ENCODE measurements at places on chromosomes 13 and 19. TPM values are rescaled to one million over a fixed set of nuclear protein-coding genes. Genes with fewer than 3 reads are reported as not detected.

The YJEFN3 gene
- total RNA-seq: 6.6 TPM

- H3K4me3 ChIP-seq: no peak overlapping the region
- no peaks in the 10 kb centered on the region for H3K36me3 ChIP-seq
- H3K4me1 ChIP-seq: peaks cover 5% of the 10 kb centered on the region
- no peaks in the 10 kb centered on the region for H3K27me3 ChIP-seq
- no peak overlapping the region for H3K27ac ChIP-seq
Observed at GRCh38 chr13:40484101-40484800, 182.2 kb downstream of the FOXO1 start.

The DKKL1 gene
- total RNA-seq: 0.92 TPM

The NDUFB7 gene
- 121 TPM for total RNA-seq

DNA sequence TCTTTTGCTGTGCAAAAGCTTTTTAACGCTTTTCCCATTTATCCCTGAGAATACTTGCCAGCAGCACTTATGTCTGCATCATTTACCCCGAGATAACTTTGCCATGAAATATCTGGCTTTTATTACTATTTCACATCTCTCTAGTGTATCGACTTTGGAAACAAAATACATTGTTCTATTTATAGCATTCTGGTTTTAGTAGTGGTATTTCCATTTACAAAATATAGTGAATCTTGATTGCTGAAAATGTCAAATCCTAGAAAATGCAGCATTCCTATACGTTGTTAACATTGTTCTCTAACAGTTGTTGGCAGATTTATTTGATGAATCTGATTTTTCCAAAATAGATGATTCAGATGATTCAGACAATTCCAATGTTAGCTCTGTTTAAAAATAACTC lies 189.3 kb upstream of the SPRY2 start:
- H3K4me3 ChIP-seq: no peak overlapping the region
- H3K27ac ChIP-seq: no peak overlapping the region
- H3K36me3 ChIP-seq: no peaks in the 10 kb centered on the region
- no peaks in the 10 kb centered on the region for H3K4me1 ChIP-seq

DNA sequence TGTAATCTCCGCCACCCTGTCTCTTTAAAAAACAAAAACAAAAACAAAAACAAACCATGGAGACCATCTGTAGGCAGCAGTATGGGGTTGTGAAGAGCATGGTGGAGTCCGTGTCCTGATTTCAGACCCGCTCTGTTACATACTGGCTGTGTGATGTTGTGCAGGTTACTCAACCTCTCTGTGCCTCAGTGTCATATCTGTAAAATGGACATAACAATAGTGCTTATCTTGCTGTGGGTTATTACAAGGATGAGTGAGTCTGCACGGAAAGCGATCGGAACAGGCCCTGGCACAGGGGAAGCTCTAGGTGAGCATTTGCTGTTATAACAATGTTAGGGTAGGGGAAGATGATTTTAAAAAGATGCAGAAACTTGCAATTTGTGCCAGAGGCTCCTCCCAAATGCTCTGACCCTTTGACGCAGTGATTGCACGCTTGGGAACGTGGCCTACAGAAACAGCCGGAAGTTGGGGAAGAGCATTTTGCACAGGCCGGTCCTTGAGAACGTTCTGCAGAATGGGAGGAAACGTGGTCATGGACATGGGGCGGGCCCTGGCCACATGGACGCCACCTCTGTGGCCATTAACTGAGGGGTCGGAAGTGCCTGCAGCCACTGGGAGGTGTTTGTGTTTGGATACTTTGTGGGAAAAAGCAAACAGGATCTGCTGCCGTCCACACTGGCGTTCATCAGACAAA lies 15.7 kb upstream of the SELENOW start:
- H3K4me1 ChIP-seq: no peaks in the 10 kb centered on the region
- H3K4me3 ChIP-seq: no peak overlapping the region

The SMARCA4 gene
- 85.0 TPM for total RNA-seq

GRCh38 chr19:11105014-11105636 lies 15.9 kb downstream of the LDLR start:
- H3K4me1 ChIP-seq: no peaks in the 10 kb centered on the region
- no peak overlapping the region for H3K4me3 ChIP-seq
- DNase-seq: no peak

GRCh38 chr19:1223018-1223855 lies 14.6 kb downstream of the CBARP start:
- peaks cover 6% of the 10 kb centered on the region for H3K4me1 ChIP-seq
- H3K4me3 ChIP-seq: no peak overlapping the region
- no peaks in the 10 kb centered on the region for H3K27me3 ChIP-seq
- no peak overlapping the region for H3K27ac ChIP-seq
- DNase-seq: no peak
- H3K36me3 ChIP-seq: peaks cover 85% of the 10 kb centered on the region

- H3K27me3 ChIP-seq: peaks cover 36% of the 10 kb centered on the region
- no peak overlapping the region for H3K27ac ChIP-seq
- DNase-seq: no peak
- H3K4me3 ChIP-seq: no peak overlapping the region
Observed at GRCh38 chr13:53200075-53200474, 171.5 kb downstream of the OLFM4 start.

- H3K36me3 ChIP-seq: no peaks in the 10 kb centered on the region
- no peaks in the 10 kb centered on the region for H3K4me1 ChIP-seq
- DNase-seq: no peak
- H3K4me3 ChIP-seq: no peak overlapping the region
Observed at GRCh38 chr13:63026285-63026797, 1610.7 kb upstream of the PCDH20 start.

- H3K4me1 ChIP-seq: peaks cover 52% of the 10 kb centered on the region
- peaks cover 14% of the 10 kb centered on the region for H3K36me3 ChIP-seq
- no peak overlapping the region for H3K4me3 ChIP-seq
Observed at GRCh38 chr13:24220086-24220703, 59.7 kb downstream of the SPATA13 start.

DNA sequence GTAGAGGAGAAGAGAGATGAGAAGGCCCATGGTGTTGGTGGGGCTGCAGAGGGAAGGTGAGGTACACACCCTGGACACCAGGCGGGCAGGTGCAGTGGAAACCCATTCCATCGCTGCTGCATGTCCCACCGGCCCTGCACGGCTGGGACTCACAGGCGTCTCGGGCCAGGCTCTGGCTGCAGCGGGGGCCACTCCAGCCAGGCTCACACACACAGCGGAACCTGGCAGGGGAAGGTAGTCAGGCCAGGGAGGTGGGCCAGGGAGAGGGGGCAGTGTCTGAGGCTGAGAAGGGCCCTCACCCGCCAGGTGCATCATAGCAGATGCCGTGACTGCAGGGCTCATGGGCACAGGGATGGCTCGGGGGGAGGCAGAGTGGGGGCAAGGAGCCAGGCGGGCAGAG lies 15.6 kb downstream of the NOTCH3 start:
- no peak overlapping the region for H3K27ac ChIP-seq
- no peak overlapping the region for H3K4me3 ChIP-seq
- no peaks in the 10 kb centered on the region for H3K4me1 ChIP-seq
- no peak for DNase-seq
- H3K27me3 ChIP-seq: no peaks in the 10 kb centered on the region

The CEACAM1 gene
- 13.8 TPM for total RNA-seq

The ACP7 gene
- total RNA-seq: not detected

- H3K27me3 ChIP-seq: no peaks in the 10 kb centered on the region
- no peak overlapping the region for H3K4me3 ChIP-seq
- no peaks in the 10 kb centered on the region for H3K36me3 ChIP-seq
- no peaks in the 10 kb centered on the region for H3K4me1 ChIP-seq
- no peak for DNase-seq
- no peak overlapping the region for H3K27ac ChIP-seq
Observed at GRCh38 chr19:34590228-34590627, 86.7 kb downstream of the SCGB2B2 start.

- no peak overlapping the region for H3K4me3 ChIP-seq
- H3K27ac ChIP-seq: no peak overlapping the region
- no peaks in the 10 kb centered on the region for H3K27me3 ChIP-seq
- peaks cover 7% of the 10 kb centered on the region for H3K4me1 ChIP-seq
- DNase-seq: no peak
Observed at GRCh38 chr13:23707674-23708073, 137.5 kb downstream of the TNFRSF19 start.

DNA sequence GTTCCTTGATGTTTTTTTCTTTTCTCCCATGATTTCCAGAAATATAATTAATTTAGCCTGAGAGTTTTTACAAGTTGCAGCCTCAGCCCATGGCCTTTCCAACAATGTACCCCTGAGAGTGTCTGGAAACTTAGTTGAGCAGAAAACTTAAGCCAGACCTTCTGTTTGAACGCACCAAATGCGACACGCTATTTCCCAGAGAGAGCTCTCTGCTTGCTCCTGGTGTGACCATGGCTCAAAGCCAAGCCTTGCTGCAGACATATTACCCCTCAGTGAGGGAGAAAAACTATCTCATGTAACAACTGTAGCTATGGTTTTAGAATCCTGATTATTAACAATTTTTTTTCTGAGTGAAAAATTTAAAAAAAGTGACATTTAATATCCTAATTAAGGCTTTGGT lies 1204.5 kb upstream of the SLC10A2 start:
- H3K27me3 ChIP-seq: no peaks in the 10 kb centered on the region
- no peak for DNase-seq

DNA sequence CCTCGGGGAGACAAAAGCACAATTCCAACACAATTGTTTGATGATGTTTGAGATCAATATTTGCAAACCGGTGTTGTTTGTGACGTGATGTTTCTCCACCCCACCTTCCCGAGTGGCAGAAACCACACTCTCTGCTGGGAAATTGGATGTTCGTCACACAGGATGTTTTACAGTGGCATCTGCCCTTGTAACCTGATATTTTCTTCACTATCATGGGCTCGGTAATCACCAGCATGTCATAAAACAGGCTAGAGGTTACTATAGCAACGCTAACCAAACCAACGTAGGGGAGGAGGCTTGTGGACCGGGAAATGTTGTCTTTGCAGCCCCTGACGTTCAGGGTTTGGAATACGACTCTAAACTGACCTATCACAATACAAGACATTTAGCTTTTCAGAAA lies 454.5 kb downstream of the IRS2 start:
- no peak overlapping the region for H3K4me3 ChIP-seq
- no peak for DNase-seq
- no peaks in the 10 kb centered on the region for H3K36me3 ChIP-seq

The TPTE2 gene
- not detected for total RNA-seq

DNA sequence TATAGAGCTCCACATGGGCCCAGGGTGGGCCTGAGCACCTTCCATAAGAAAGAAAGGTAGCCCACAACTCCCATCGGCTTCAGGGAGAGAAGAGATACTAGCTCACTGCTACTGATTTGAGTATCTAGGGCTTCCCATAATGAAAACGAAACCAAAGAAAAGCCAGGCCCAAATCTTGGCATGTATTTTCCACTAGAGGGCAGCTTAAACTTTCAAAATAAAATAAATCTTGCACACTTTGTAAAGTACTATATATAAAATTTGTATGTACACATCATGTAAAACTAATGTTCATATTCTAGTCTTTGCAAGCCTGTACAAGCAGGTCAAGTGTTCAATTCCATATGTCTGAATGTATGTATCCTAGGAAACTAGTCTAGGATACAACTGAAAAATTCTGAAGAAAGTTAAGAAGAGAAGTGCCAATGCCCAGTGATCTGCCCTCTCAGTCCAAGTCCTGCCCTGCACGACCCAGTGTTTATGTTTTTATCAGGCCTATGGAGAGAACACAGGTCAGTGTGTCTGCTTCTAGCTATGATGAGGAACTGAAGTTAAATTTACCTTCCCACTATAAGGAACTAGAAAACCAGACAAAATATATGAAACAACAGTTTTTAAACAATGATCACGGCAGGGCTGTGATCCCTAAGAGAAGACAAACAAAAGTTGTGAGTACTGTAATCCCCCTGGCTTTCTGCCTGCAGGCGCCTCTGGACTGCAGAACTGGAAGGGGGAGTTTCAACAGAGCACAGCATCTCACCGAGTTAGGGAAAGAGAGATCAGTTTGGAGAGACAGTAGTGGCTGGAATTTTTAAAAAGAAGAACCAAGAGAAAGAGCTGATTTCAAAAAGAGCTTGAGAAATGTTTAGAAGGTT lies 475.7 kb downstream of the UQCRFS1 start:
- H3K27ac ChIP-seq: no peak overlapping the region
- H3K27me3 ChIP-seq: no peaks in the 10 kb centered on the region
- no peaks in the 10 kb centered on the region for H3K4me1 ChIP-seq
- no peak for DNase-seq

DNA sequence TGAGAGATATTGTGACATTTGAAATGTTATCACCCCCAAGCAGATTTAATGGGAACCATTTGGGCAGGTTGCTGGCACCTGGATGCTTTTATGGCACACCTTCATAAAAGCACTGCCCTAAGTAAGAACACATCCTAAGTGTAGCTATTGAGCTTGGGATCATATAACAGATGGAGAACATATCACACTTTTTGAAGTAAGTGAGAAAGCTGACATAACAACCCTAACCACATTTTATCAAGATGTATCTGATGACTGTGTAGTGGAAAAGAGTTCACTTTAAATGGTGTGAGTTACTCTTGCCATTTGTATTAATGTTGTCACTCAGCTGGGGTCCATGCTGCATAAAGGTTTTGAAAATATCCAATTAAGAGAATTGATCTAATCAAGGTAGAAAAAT lies 287.9 kb downstream of the DCLK1 start:
- no peaks in the 10 kb centered on the region for H3K27me3 ChIP-seq
- H3K4me3 ChIP-seq: no peak overlapping the region
- H3K4me1 ChIP-seq: no peaks in the 10 kb centered on the region
- no peak for DNase-seq
- no peak overlapping the region for H3K27ac ChIP-seq

The SYT5 gene
- not detected for total RNA-seq

- no peaks in the 10 kb centered on the region for H3K4me1 ChIP-seq
- no peaks in the 10 kb centered on the region for H3K27me3 ChIP-seq
- no peak overlapping the region for H3K4me3 ChIP-seq
- H3K27ac ChIP-seq: no peak overlapping the region
Observed at GRCh38 chr13:75889427-75889826, 253.3 kb downstream of the LMO7 start.

DNA sequence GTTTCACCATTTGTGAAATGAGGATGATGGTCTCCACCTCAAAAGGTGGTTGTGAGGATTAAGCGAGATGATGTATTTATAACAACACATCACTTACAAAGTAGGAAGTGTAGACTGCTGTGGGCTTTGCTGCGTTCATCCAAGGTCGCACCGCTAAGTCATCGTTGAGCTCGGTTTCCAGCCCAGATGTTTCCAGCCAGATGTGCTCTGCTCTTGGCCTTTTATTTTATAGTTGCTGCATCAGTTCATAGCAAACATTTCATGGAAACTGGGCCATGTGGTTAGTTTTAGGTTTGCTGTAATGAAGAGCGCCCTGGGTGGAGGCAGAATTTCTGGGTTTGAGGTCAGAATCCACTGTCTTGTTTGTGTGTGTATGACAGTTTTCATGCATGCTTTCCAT lies 76.5 kb upstream of the RNF113B start:
- peaks cover 25% of the 10 kb centered on the region for H3K4me1 ChIP-seq
- H3K27me3 ChIP-seq: no peaks in the 10 kb centered on the region
- H3K4me3 ChIP-seq: no peak overlapping the region
- H3K27ac ChIP-seq: peak overlapping the region; percentile 70
- no peaks in the 10 kb centered on the region for H3K36me3 ChIP-seq

GRCh38 chr13:39012608-39013007 lies 22.0 kb upstream of the STOML3 start:
- DNase-seq: no peak
- no peak overlapping the region for H3K27ac ChIP-seq
- H3K36me3 ChIP-seq: peaks cover 95% of the 10 kb centered on the region
- no peaks in the 10 kb centered on the region for H3K27me3 ChIP-seq
- H3K4me1 ChIP-seq: no peaks in the 10 kb centered on the region
- no peak overlapping the region for H3K4me3 ChIP-seq

- H3K36me3 ChIP-seq: no peaks in the 10 kb centered on the region
- H3K4me3 ChIP-seq: no peak overlapping the region
- no peaks in the 10 kb centered on the region for H3K27me3 ChIP-seq
- H3K4me1 ChIP-seq: no peaks in the 10 kb centered on the region
Observed at GRCh38 chr13:101390461-101390860, 25.8 kb downstream of the NALCN start.

The PSG4 gene
- not detected for total RNA-seq

Measured in lower lobe of right lung (tissue), 2 donors.